ENCODE measurements at places on chromosomes 4 and X.

DNA sequence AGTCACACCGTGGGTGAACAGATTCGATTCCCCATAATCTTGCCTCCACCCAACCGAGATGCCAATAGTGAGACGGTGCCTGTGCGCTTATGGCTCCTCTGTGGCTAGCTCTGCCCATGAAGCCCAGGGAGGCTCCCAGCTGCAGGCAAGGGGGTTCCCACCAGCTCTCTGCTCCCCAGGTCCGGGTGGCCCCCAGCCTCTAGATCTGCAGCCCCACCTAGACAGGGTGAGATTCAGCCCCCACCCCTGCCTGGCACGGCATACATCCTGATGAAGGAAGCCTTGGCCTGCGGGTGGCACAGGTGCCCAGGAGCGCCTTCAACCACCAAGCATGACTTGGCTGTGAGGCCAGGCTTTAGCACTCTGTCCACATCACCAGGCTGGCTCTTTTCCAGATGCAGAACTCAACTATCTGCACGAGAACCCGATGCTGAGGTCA, 40.6 kb downstream of the WDR1 start:
- DNase-seq = no peak

DNA sequence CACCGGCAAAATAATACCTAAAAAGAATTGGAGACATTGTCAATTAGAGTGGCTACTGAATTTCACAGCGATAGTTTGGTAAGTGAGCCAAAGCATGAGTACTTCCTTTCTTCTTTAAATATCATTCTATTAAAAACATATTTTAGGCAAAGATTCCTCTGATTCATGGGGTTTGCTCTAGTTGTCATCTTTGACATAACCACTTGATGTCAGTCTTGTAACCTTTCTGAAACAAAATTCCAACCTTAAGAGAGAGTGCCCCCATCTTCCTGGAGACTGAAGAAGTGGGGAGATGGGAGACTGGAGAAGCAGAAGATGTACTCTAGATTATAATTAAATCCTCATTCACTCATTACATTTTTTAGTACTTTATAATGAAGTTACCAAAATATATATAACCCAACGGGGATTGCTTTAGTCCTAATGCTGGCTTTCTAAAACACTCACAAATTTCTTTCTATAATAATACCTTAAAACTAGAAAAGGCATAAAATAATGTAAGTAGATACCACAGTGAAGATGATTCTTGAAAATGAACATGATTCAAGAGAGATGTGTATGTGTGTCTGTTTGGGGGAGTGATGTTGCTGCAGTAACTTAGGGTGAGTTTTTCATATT, 96.4 kb downstream of the EMCN start:
- no peak for DNase-seq

DNA sequence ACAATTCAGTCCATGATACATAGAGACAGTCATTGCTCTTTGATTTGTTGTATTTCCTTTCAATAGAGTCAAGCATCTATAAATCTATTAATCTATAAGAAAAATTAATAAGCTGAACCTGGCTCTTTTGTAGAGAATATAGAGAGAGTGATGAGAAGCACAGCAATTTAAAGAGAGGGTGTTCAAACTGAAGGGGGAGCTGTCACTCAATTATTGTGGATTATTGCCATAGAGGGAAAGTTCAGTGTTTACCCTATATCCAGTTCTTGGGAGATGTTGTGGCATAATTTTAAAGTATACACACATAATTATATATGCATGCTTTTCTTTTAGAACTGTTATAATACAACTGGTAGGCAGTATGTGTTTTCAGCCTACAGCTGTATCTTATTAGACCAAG, 1469.0 kb upstream of the PABPC4L start:
- DNase-seq = no peak

DNA sequence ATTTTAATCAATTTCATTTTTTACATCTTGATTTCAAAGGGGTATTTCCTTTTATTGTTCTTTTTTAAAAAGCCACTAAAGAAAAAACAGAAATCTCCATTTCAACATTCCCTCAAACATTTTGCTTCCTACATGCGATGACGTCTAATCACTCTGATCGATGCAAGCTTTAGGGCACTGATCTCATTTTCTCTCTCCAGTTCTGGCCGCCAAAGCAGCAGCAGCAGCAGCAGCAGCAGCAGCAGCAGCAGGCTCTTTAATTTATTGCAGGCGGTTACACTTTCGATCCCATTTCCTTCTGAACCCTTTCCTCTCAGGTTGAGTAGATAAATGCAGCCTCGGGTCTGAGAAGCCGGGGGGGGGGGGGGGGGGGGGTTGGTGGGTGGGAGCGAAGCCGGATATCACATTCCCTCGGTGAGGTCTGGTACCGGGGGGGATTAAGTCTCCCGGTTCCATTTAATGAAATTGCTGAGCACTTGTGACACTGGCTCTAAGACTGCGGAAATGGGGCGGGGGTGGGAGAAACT, 3.4 kb upstream of the PCDH7 start:
- no peak for DNase-seq

GRCh38 chr4:98827661-98828060, 101.3 kb downstream of the EIF4E start:
- DNase-seq = no peak

DNA sequence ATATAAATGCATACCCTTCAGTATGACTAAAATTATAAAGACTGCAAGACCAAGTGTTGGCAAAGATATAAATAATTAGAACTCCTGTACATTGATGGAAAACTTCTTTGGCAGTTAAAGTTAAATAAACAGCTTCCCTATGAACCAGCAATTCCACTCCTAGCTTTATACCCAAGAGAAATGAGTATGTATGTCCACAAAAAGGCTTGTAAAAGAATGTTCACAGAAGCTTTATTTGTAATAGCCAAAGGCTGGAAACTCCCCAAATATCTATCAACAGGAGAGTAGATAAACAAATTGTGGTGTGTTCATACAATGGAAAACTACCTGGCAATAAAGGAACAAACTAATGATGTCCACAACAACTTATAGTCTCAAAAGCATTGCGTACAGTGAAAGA, 184.8 kb downstream of the AMELX start:
- DNase-seq = no peak

DNA sequence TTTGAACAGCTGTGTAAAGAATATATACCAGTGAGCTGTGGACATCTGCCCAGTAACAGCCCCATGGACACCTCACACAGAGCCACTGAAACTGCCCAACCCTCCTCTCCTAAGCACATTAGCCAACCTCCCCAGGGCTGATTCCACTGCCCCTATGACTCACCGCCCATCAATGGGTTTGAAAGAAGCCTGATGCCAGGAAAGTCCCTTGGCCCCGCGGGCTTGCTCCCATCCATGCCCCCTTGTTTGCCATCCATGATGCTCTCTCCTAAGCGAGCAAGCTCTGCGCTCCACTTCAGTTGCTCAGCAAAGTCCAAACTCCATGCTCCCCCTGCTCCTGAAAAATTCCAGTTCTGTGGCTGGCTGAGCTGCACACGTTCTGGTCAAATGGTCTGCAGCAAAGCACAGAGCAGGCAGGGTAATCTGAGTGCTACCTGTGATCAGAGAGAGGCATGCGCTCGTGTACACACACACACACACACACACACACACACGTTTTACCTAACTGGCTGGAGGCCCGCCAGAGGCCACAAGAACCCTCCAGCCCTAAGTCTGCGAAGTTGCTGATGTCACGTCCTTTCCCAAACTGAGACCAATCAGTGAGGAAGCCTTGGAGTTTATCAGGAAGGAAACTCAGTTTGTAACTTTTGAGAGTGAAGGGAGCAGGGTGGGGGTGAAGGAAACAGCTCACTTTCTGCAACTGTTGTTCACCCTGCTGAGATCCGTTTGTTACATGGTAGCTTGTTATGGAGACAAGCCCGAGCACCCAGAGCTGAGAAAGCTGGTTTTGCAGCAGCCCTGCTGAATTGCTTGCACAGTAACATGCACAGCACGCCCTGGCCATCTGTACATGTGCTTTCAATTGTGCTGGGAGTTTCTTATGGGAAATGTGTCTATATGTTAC, at the start of gene ASB9:
ASB9 (minus strand) TSS at position 466 of the 904 bp plus-strand sequence; CDS start at position 257, 209 bp downstream.
- no peak for DNase-seq

DNA sequence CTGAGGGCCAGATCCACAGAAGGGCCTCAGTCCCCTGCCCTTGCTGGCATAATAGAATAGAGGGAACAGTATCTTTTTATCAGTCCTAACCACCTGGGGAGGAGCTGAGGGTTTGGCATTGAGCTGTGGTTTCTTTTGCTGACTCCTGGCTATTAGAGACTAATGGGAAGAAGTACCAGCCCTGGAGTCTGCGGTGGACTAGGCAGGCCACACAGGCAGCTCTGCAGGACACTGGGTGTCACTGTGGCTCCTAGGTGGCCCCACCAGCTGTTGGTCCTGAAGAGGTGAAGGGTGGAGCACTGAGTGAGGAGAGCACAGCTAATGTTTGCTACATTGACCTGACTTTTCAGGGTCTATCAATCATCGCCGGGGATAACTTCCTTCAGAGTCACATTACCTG, 52.8 kb upstream of the GPC4 start:
- DNase-seq = no peak

DNA sequence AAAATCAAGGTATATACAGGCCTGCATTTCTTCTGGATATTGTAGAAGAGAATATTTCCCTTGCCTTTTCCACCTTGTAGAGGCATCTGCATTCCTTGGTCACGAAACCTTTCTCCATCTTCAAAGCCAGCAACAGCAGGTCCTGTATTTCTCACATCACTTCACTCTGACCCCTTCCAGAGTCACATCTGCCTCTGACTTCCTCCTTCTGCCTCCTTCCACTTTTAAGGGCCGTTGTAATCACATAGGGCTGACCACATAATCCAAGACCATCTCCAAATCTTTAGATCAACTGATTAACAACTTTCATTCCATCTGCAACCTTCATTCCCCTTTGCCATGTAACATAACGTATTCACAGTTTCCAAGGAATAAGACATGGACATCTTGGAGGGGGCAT, 38.3 kb upstream of the NDP start:
- no peak for DNase-seq

Data from sciatic nerve (tissue), 2 donors.